Vagina (tissue), 2 donors: ENCODE measurements at places on chromosomes 4 and X. TPM values are rescaled to one million over a fixed set of nuclear protein-coding genes. Genes with fewer than 3 reads are reported as not detected.

DNA sequence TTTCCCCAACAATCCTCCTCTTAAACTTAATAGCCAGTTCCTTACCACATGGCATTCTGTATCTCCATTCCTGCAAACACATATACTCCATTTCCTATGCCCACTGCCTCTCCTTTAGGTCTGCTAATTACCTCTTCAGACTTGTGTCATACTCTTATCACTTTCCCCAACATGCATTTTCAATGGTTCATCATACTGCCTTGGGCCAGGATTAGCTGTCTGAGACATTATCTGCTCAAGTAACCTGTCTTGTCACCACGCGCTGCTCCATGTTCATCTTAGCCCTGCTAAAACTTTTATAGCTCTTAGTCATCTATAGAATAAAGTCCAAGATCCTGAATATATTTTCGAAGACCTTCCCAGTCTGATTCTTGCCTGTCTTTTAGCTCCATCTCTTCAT, 224.1 kb upstream of the GK2 start:
- no peak for DNase-seq

GRCh38 chrX:63784346-63784901, 590 bp downstream of the ARHGEF9 start:
- no peak for DNase-seq

DNA sequence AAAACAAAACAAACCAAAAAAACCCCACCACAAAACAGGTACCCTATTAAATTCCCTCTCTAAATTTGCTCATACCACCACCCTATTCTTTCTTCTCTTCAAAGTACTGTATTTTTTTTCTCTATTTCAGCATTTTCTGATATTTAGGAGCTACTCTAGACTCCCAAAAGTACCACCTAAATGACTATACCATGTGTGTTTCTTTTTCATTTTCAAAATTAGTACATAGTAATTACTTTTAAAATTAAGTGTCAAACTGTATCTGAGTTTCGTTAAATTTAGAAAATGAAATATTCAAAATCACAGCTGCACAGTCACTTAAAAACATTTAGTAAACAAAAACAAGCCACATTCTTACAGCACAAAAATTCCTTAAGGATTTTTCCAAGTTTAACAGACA, 161.7 kb downstream of the FBXW7 start:
- no peak for DNase-seq

FBXW7 gene
- 61.1 TPM for total RNA-seq

UGT2A2 gene
- not detected for total RNA-seq

CLDN24 gene
- not detected for total RNA-seq

DNA sequence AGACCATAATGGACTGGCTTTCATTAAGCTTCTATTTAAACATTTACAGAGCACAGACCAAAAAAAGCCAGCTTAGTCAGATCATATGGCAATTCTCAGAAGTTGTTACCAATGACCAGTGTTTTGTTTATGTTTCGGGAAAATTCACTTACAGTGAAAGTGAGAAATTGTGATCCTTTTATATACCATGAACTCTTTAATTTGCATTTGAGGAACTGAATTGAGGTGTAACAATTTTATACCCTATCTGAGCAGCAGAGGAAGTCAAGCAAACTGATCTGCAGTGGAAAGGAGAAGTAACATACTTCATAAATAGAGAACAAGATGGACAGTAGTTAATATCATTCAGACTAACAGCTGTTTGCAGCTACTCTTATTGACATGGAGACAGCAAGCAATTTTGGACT, 97.1 kb downstream of the TMA16 start:
- no peak for DNase-seq

DNA sequence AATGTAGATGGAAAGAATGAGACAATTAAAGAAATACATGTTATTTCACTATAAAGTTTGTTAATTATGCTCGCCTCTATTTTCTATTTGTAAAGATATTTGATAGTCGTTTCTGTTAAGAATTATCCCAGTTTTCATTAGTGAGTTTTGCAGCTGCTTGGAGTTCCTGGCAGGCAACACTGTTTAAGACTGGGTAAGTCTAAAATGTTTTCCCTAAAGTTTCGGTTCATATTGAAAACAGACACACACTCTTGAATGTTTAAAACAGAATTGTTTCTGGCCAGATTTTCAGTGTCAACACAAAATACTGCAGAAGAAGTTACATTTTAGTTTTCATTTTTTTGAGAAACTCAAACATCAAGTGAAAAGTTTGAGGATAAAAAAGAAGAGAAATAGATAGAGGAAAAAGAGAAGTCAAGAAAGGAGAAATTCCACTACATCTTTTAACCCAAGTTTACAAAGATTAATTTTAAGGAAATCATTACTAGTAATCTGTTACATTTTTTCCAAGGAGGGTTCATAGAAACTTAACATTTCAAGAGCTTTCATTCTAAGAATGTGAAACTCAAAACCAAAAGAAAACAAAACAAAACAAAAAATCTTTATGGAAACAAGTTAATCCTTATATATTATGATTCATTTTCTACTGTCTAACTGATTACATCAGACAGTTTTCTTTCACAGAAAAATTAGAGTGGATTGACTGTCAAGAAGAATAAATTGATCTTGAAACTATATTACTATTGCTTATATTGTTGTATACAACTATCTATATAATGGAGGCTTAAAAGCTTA, 305.5 kb downstream of the FAT4 start:
- DNase-seq, result no peak

PPP1R2C gene
- not detected for total RNA-seq

- DNase-seq, result no peak
Measured at GRCh38 chr4:95921470-95921869, 81.6 kb downstream of the PDHA2 start.

FGD1 gene
- total RNA-seq, result 8.1 TPM

GRCh38 chr4:48557478-48557877, 67.4 kb downstream of the ZAR1 start:
- no peak for DNase-seq

CSAG2 gene
- not detected for total RNA-seq

DNA sequence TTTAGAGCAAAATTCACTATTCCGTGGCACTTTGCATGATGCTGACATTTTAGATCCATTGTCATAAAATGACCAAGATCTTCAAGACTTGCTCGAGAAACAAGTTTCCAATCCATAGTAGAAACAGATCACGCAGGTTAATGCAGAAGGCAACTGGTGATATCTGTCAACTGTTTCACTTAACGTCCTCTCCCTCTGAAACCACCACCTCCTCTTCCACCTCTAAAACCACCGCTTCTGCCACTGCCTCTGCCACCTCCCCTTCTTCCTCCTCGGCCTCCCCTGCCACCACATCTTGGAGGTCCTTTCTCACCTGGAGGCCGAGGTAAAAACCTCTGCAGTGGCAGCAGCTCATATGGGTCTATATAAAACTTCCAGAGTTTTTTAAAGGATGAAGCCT, 84.6 kb upstream of the IRF2 start:
- no peak for DNase-seq

TGIF2LX gene
- not detected for total RNA-seq

DNA sequence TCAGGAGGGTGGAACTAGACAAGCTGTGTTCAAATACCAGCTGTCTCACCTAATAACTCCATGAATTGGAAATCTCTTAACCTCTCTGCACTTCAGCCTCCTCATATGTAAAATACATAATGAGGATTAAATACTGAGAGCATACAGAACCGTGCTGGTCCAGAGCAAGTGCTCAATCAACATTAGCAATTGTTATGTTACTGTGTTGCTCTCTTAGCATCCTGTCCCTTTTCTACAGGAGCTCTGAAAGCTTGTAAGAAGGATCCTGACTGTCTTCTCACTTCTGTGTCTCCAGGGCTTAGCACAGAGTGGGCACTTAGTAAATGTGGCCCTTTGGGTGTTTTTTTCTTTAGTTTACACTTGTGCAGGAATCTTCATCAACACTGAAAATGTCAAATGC, 1456.1 kb upstream of the IGFBP7 start:
- DNase-seq, result no peak

GRCh38 chr4:73603854-73604584, 16.2 kb downstream of the RASSF6 start:
- no peak for DNase-seq
